NCI-H2081 (cell line): ENCODE measurements at places on chromosomes 7 and 10.

GRCh38 chr7:429828-430180 is 89.8 kb downstream of the PDGFA start:
- no peak for DNase-seq

DNA sequence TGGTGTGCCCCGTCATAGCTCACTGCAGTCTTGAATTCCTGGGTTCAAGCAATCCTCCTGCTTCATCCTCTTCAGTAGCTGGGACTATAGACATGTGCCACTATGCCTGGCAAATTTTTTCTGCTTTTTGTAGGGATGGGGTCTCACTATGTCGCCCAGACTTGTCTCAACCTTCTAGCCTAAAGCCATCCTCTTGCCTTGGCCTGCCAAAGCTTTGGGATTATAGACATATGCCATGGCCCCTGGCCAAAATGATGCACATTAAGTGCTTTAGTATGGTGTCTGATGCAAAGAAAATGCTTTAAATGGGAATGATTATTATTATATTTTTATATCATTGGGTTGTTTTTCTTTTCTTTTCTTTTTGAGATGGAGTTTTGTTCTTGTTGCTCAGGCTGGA is 33.2 kb upstream of the VCL start:
- DNase-seq = no peak

DNA sequence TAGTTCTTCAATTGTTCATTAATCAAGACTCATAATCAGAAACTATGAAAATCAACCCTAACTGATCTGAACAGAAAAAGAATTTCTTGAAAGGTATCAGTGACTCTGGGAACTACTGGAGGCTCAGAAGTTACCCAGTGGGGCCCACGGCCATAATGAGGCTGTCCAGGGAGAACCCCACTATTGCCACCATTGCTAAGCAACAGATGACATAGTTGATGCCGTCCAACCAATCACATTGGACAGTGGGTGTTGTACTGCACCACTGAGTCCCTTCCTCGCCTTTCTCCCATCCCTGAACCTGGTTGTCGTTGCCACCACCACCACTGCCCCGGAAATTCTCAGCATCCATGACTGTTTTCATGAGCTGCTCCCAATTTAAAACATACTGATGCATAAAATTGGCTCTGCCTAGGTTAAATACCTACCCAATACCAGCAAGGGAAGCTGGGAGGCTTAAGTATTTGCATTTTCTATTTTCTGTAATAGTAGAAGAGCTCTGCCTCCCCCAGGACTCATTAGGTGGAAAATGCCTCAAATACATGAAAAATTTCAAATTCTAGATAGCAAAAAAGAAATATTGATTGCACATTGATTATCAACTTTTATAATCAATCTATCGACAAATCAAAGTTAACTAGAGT is 26.7 kb upstream of the USP6NL start:
- no peak for DNase-seq

GRCh38 chr10:89301232-89301631 is 614 bp upstream of the IFIT2 start:
- no peak for DNase-seq

DNA sequence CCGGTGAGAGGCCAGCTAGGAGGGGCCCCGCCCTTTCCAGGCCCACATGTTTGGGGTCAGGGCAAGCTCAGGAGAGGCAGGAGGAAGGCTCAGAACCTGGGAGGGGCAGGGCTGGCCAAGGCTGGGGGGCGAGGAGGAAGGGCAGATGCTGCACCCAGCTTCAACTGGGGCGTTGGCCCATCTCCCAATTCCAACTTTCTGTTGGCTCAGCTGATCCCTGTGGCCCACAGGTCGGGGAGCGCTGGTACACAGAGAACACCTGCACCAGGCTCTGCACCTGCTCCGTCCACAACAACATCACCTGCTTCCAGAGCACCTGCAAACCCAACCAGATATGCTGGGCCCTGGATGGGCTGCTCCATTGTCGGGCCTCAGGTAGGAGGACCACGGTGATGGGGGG is 40.1 kb downstream of the ZAN start:
- no peak for DNase-seq

DNA sequence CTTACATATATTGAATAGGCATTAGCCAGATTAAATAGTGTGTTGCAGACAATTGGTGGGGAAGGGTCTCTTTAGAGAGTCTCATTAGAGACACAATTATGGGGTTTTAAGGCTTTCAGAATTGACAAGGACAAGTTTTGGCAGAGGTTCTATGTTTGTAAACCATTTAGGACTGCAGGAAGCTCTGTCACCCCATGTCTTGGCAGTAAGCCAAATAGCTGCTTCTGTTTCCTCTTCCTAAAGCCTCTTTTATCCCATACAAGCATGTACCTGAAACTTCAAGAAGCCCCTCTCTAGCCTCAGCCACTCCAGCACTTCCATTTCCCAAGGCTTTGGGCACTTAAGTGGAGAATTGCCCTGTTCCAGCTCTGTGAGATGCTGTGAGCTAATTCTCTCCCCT is 21.8 kb upstream of the LRRC4 start:
- peak; percentile 98 for DNase-seq

- DNase-seq = no peak
Measured at GRCh38 chr10:43700306-43700705, 51.6 kb upstream of the ZNF32 start.

- DNase-seq = no peak
Measured at GRCh38 chr7:16851829-16852228, 30.0 kb downstream of the AGR3 start.

DNA sequence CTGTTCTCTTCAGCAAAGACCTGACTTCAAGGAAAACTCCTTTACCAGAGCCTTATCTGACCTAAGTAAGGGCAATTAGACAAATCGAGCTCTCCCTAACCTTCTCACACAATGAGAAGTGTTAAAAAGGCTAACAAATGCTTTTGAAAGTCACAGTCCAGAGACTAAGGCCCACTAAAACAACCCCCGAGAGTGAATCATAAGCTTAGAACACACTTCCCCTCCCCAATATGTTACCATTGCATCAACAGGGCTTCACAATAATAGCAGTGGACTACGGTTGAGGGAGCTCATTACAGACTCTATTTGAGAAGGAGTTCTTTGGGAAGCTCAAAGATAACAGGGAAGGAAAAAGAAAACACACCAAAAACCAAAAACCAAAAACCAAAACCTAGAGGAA is 28.6 kb upstream of the ZEB1 start:
- DNase-seq = no peak

DNA sequence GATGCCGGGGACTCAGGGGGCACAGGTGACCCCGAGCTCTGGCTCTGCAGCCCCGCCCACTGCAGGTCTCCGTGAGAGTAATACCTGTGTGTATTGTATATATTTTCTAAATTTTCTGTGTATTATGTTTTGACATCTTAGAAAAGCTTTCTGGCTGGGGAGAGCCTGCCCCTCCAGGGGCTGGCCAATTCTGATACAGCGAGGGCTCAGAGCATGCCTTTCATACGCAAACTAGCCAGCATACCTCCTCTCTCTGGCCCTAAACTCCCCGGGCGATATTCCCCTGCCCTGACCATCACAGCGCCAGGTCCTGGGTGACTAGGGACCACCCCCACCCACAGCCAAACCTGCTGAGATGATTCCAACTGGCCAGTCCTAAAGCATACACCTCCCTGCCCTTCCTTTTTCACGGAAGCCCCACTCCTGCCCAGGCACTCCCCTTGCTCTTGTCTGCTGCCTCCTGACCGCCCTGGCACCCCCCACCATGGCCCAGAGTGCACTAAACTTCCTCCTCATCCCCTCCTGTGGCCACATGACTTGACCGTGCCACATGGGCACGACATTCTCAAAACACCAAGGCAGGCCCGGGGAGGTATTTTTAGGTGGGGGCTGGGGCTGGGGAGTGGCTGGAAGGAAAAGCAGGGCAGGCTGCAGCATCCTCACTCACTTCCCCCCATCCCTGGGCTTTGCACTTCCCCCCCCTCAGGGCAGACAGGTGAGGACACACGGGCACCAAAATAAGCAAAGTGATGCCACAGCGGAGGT is 61.5 kb downstream of the INSIG1 start:
- DNase-seq = no peak

- DNase-seq = no peak
Measured at GRCh38 chr10:69096045-69096444, 8.1 kb downstream of the SRGN start.

- DNase-seq = no peak
Measured at GRCh38 chr10:95499482-95499989, 61.6 kb downstream of the SORBS1 start.

- peak; percentile 16 for DNase-seq
Measured at GRCh38 chr10:32795598-32796183, 162.3 kb downstream of the ITGB1 start.

DNA sequence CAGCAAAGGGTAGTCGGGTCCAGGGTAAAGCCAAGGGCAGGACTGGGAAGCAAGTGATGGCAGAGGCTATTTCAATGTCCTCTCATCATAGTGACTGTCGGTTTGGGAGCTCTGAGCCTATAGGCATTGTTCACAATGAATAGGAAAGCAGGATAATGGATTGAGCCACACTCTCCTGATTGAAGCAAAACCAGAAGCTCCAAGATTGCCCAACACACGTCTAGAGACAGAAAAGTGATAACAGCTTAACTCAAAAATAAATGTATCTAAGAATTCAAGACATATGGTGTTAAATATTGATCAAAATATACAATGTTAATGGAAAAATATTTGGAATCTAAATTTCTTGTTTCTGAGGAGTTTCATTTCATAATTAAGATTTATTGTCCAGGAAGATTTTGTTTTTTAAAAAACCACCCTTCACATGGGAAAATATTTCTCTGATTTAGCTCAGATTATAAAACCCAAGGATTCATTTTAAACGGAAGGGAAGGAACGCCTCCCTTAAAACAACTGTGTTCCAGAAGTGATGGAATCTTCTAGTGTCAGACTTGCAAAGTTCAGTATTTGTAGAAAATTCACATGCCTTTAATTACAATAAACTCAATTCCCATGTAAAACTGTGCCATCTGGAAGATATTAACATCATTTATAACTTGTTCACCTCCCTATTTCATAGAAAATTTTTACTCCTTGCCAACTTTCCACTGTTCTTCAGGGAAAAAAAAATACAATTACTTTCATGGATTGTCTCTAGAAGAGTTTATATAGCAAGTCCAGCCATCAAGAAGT is 54.5 kb downstream of the NRP1 start:
- no peak for DNase-seq

- no peak for DNase-seq
Measured at GRCh38 chr10:104427989-104428388, 74.4 kb downstream of the CFAP58 start.

- no peak for DNase-seq
Measured at GRCh38 chr10:6928586-6928985, 348.5 kb upstream of the PRKCQ start.

DNA sequence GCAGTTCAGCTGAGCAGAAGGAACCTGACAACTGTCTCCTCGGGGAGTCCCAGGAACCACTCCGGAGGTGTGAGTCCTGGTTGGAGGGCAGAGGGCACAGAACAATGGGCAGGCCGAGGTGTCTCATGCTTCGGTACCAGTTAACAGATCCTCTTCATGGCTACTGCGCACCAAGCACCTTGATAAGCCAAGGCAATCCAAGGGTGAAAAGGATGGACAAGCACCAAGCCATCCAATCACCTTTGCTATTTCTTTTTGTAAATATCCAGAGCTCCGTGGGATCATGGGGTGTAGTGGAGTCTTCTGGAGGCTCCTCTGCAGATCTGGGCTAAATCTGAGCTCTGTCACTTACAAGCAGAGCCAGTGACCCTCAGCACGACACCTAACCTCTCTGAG is 233.5 kb downstream of the WDR11 start:
- DNase-seq = no peak

- peak; percentile 77 for DNase-seq
Measured at GRCh38 chr7:139035586-139036353, at the start of gene ZC3HAV1L. Gene ZC3HAV1L (minus strand): TSS chr7:139036042. CDS start chr7:139036017, 25 bp downstream.

GRCh38 chr7:101746314-101746713 is 71.1 kb upstream of the CUX1 start:
- DNase-seq = no peak

GRCh38 chr10:7417103-7417623 is 6.3 kb upstream of the SFMBT2 start:
- no peak for DNase-seq

- DNase-seq = no peak
Measured at GRCh38 chr10:49106451-49106850, 8.9 kb downstream of the VSTM4 start.
